ENCODE measurements at places on chromosomes 6 and 20.
A peak's percentile ranks its signal among the peaks of the same experiment; 100 is the strongest.

- DNase-seq = no peak
Measured at GRCh38 chr6:142011156-142011555, 121.6 kb upstream of the GJE1 start.

- DNase-seq = no peak
Measured at GRCh38 chr6:80214436-80215022, 108.1 kb downstream of the BCKDHB start.

DNA sequence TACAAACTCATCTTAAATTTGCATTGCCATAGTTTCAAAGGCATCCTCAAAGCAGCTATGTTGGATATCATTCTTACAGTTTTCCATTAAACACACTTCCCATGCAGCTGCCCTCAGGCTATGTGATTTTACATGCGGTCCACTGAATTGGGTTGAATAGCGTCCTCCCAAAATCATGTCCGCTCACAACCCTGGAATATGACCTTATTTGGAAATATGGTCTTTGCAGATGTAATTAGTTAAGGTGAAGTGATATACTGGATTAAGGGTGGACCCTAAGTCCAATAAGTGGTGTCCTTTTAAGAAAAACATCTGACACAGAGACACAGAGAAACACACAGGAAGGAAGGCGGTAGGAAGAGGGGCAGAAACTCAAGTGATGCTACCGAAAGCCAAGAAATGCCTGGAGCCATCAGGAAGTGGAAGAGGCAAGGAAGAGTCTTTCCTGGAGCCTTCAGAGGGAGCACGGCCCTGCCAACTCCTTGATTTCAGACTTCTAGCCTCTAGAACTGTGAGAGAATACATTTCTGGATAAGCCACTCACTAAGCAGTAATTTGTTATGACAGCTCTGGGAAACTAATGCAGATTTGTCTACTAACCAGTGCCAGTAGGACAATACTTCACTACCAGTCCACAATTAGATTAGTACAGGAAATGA lies 42.7 kb upstream of the NHSL1 start:
- no peak for DNase-seq

DNA sequence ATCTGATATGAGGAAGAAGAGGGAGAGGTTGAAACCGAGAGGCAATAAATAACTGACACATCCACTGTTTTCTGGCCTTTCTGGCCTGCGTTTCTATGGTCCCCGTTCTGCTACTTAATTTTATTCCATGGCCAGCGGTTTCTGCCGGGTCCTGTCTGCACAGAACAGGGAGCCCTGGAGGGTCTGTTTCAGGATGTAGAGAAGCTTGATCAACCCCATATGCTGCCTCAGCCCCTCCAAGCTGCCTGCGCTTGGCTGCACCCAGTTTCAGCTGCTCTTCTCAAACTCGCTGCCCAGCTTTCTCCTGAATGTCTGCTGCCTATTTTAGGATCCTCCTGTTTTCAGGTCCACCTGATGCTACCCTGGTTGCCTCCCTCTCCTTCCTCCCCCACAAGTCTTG lies 18.5 kb upstream of the PACSIN1 start:
- no peak for DNase-seq

DNA sequence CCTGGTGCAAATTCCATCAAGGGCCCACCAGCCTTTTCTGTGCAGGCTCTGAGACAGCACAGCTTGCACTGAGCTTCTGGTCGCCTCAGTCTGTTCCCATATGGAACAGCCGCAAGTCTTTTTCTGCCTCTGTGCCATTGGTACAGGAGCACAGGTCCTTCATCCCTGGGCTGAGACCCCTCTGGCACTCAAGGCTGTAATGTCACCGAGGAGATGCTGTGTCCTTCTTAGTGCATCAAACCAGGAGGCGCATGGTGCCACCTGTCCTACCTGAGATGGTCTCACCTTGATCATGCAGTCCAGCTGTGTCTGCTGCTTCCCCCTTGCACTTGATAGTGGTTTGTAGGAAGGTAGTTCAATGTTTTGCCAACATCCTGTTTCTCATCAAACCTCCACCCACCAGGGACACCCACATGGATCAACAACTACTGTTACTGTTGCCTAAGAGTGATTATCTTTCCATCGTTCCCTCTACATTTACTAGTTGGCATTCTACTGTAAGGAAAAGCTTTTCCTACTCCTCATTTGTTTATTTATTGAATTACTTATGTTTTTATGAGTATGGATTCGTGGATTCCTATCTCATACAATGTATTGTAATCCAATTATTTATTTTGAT lies 29.0 kb downstream of the FAM50B start:
- DNase-seq = no peak

GRCh38 chr6:170443151-170443662 lies 109.9 kb downstream of the PSMB1 start:
- no peak for DNase-seq

DNA sequence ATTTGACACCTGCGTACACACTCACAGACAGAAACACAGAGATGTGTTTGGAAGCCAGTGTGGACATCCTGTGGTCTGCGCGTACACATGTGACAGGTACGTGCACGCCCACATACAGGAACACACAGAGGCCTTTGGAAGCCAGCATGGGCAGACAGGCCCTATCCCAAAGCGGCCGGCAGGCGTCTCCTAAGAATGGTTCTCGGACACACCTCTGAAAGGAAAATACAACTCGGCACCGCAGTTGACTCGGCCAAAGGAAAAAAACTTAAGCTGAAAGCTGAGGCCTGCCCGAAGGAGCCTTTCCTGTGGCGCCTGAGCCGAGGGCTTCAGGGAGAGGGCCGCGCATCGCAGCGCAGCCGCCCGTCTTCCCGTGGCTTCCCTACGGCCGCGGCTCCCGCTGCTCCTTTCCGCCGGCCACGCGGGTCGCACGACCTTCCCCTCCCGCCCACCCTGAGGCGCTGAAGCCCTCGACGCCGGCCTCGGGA lies 1.4 kb upstream of the CEP43 start:
- DNase-seq = peak; percentile 17

DNA sequence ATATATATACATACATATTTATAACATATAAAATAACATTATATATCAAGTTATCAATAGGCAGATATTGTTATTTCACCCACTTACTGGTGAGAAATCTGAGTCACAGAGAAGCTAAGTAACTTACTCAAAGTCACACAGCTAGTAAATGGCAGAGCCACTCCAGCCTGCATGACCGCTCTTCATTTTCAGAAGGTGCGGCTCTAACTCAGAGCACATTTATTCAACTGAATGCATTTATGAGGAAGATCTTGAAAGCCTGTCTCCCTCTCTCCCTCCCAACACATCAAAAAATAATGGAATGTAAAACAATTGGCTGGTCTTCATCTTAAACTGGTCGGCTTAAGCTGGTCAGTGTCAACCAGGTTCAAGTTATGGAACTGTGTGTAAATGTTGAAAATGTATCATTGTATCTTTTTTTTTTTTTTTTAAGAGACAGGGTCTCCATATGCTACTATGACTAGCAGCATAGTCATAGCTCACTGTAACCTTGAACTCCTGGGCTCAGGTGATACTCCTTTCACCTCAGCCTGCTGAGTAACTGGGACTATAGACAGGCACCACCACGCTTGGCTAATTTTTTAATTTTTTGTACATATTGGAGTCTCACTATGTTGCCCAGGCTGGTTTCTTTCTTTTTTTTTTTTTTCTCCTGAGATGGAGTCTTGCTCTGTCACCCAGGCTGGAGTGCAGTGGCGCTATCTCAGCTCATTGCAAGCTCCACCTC lies 70.7 kb upstream of the NCOA3 start:
- no peak for DNase-seq

GRCh38 chr6:132289756-132290155 lies 111.5 kb downstream of the MOXD1 start:
- DNase-seq = no peak

GRCh38 chr6:163984124-163984936 lies 569.8 kb downstream of the QKI start:
- no peak for DNase-seq
